HCEC 1CT (cell line): ENCODE measurements at places on chromosomes 5 and 9.
A peak's percentile ranks its signal among the peaks of the same experiment; 100 is the strongest.

DNA sequence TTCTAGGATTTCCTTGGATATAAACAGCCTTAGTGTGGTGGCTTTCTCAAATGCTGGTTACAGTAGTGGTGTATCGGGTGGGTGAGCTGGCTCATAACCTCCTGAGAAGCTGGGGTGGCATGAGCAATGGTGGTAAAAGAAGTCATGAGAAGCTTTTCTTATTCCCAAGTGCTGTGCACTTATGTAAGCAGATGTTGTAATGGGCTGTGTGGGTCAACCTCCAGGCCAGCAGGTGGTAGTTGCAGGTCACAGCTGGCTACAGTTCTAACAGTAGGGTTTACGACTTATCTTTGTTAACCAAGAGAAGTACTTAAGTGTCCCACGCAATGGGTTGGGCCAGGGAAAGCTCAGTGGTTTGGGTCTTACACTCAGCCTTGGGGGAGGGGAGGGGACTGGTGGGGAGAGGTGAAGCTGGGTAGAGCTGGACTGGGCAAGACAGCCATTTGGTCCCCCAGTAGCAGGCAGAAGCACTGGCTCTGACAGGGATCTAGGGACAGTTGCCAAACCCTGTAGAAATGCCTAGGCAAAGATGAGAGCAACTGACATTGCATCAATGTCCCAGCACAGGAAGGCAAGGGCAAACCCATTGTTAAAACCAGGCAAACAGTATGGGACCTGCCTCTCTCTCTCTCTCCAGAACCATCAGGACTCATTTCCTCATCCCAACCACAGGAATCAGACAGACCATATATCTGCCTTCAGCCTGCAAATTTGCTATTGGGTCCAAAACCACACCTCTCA is 76.8 kb downstream of the RNF130 start:
- no peak for DNase-seq

- DNase-seq, result no peak
Observed at GRCh38 chr5:109571785-109572184, 117.9 kb upstream of the MAN2A1 start.

GRCh38 chr9:79432485-79432884 is 139.3 kb upstream of the TLE4 start:
- no peak for DNase-seq

DNA sequence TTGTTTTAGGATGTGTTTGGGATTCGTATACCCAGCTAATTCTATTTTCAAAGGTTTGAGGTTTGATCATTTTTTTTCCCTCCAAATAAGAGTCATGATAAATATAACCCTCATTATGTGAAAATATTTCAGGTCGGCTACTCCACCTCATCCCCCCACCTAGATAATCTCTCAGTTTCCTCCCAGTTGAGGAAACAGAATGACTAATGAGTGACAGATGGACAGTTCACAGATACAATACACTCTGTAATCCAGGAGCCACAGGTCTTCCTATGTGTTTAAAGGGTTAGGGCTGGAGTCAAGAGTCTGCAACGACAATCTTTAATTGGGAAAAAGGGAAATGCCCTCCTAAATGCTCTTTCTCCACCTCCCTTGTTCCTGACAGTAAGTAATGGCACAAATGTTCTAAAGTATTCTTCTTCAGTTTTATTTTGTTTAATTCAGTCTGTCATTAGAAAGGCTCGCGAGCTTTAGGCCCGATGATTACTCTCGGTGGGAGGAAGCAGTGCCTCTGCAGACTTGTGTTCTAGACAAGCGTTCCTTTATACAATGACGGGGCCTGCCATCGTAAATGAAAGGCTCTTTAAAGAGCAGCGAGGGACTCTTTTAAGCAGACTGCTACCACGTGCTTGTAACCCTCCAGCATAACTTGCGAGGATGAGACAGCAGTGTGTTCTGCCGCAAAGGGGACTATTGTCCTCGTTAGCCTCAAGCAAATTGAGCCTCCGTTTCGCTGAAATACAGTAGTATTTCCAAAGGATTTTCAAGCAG is 69.0 kb downstream of the MEF2C start:
- no peak for DNase-seq

DNA sequence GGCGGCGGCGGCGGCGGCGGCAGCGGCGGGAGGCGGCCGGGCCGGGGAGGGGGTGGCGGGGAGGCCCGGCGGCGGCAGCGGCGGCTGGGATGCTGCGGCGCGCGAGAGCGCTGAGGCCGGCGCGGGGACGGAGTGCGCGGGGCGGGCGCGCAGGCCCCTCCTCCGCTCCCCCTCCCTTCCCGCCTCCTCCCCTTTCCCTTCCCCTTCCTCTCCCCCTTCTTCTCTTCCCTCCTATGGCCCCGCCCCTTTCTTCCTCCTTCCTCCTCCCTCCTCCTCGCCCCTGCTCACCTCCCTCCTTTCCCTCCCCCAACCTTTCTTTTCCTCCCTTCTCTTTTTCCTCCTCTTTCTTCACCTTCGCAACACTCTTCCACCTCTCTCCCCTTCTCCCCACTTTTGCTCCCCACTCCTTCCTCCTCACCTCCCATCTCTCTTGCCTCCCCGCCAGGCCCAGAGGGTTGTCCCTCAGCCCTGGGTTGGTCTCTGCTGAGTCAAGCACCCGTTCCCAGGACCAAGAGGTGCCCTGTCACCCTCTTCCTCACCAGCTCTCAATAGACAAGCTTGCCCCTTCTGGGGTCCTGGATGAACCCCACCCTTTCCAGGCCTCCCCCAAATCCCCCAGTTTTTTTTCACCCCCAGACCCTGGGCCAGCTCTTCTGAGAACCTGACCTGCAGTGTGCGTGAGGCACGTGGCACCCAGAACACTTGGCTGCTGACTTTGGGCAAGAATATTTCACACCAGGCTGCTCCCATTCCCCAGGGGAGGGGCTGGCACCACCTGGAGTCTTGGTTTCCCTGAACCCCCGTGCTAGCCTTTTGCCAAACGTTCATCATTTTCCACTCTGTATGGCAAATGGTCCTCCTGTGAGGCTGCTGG is at the start of gene SEMA4D:
Gene SEMA4D, minus strand, starts transcription at position 136 of the 874 bp plus-strand sequence. CDS start 92,657 bp downstream, outside the sequence.
- DNase-seq, result no peak

GRCh38 chr5:134493461-134494055 is 31.9 kb upstream of the JADE2 start:
- DNase-seq, result no peak

- DNase-seq, result peak; percentile 94
Observed at GRCh38 chr5:172443441-172444109, 10.8 kb downstream of the SH3PXD2B start.

DNA sequence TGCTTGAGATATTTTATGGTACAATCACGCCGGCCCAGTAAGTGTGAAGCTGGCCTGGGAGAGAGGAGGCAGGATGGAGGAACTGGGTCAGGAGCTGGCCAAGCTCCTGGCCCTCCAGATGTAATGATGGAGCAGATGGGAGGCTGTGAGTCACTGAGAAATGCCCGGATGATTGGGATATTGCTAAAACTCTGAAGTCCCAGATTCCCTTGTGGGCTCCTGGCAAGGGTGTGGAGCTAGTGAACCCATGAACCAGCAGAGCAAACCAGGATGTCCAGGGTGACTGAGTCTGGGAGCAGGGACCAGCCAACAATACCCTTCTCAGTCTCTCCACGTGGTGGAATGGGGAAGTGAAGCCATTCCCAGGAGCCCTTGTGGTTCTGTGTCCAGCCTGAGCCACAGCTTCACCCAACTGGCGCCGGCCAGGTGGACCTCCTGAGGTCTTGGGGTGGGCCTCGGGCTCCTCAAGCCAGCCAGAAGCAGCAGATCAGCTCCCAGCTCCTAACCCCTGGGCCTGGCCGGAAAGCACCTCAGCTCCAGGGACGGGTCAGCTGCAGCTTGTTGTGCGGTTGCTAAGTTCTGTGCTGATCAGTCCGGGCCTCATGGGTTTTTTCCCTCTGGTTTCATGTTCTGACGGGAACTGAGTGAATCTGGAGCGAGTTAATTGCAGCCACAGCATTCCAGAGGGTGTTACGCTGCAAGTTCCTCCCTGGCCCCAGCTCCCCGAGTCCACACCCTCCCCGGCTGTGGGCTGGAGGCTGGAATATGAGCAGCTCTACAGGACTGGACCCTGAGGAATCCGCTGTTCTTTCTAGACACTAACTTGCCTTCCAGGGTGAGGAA is 37.6 kb downstream of the DUSP1 start:
- peak; percentile 98 for DNase-seq

- no peak for DNase-seq
Observed at GRCh38 chr5:39203951-39204350, 15.4 kb downstream of the FYB1 start.

- DNase-seq, result no peak
Observed at GRCh38 chr5:105783811-105784210, 1886.9 kb downstream of the EFNA5 start.

DNA sequence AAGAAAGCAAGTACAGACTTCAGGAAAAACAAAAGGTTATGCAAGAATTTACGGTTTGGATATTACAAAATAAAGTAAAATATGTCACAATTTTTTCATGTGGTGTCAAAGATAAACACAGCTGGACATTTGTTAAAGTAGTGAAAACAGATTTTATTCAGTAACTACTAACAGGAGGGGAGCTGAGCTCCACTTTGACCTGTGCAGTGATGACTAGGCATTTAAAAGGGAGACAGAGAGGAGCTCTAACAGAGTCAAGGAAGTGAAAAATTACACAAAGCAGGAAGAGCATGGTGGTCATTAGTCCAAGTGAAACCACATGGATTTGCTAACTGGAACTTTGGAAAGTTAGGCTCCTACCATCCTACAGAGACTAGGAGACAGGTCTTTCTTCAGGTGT is 263.6 kb upstream of the PCSK5 start:
- DNase-seq, result no peak

GRCh38 chr5:117590944-117591343 is 1016.3 kb upstream of the SEMA6A start:
- peak; percentile 52 for DNase-seq

DNA sequence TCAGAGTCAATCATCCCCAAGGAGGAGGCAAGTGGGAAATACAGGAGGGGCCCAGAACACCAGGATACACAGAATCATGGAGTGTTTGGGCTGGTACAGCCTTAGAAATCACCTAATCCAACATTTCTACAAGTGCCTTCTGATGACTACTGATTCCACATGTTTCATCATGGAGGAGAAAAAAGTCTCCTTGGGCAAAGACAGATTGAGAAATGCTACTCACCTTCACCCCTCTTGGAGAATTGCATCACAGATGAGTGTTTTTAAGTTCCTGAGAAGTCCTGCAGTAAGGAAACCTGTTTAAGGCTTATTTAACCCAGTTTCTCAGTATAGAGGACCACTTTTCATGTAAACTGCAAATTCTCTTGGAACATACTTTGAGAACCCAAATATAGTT is 2.2 kb upstream of the SLIT3 start:
- no peak for DNase-seq

DNA sequence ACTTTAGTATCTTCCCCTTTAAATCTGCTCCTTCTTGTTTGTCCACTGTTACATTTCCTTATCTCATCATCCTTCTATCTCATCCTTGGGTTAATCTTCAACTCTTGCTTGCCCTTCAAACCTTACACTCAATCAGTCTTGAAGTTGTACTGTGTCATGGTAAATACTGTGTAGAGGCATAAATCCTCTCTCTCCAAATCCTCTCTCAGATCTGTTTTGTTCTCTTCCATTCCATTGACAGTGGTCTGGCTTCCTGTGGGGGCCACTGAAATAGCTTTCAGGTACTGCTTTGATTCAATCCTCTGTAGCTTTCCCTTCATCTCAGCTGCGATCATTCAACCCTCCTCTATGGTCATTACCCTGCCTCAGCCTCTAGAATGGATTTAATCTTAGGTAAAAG is 104.0 kb downstream of the PLCXD3 start:
- no peak for DNase-seq

DNA sequence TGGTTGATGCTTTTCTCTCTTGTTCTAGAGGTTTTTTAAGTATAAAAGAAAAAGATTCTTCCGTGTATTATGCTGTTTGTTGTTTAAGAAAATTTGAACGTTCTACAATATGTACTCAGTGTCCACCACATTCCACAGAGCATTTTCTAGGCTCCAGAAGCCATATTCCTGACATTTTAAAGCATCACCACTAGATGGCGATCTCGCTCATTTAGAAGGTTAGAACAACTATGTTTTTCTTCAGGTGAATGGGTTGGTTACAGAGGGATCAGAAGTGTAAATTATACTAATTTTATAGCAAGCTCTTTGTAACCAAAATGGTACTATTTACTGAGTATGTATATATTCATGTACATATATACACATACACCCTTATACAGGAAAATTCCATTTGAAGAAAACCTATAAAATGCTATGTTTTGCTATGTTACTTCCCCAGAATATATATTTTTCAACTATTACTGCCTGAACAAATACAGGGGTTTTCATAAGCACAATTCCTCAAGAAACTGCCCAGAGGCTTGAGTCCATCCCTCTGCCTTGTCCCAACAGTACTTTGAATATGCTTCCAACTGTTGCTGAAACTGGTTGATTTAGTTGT is 284.3 kb downstream of the CCDC171 start:
- peak; percentile 57 for DNase-seq

DNA sequence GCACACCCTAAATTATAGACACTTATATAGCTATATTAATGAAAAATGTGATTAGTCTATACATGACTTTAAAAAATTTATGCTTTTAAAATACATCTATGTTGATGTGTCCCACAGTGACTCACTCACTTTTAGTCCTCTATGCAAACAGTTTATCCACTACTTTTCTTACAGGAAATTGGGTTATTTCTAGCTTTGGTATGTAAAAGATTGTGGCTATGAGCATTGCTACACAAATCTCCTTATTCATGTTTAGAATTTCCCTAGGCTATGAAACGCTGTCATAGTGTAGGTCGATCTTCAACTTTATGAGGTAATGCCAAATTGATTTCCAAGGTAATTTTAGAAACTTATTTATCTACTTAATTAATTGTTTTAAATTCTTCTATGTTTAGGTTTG is 687.4 kb downstream of the PRR16 start:
- DNase-seq, result peak; percentile 14

DNA sequence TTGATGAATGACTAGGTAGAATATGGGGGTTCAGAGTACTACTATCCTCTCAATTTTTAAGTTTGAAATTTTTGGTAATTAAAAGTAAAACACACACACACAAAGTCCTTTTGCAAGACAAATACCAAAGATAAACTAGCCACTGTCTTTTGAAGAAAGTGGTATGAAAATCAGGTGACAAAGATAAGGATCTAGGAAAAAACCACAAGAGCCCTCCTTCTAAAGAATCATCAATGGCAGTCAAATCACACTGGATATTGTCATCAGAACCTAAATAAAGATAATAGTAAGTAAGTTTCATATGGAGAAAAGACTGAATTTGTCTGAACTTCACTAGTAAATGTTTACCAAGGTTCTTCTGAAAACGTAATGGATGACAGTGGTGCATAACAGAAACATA is 30.5 kb upstream of the HK3 start:
- DNase-seq, result no peak

DNA sequence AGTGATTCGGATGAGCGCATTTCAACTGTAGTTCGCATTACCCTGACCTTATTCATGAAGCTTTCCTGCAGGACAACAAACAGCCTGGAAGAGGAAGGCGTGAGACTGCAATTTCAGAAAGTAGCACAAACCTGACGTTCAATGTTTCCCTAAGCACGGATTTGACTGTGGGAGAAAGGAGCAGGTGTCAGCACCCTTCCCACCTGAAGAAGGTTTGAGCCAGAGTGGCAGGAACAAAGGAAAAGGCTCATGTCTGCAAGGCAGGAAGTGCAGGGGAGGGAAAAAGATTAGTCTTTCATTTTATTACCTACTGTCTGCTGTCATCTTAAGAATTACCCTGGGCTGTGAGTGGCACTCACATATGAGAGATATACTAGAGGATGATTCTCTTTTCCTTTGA is 114.0 kb downstream of the MED10 start:
- no peak for DNase-seq

GRCh38 chr5:35031276-35031675 is 16.5 kb downstream of the AGXT2 start:
- DNase-seq, result peak; percentile 46

GRCh38 chr5:94575196-94575595 is 43.2 kb downstream of the KIAA0825 start:
- DNase-seq, result no peak
